Fibroblast of villous mesenchyme (primary cell): ENCODE measurements at places on chromosomes 5 and 9. TPM values are rescaled to one million over a fixed set of nuclear protein-coding genes. Genes with fewer than 3 reads are reported as not detected.

The ECPAS gene
- 99.3 and 114 TPM in 2 replicates for total RNA-seq

- no peak for DNase-seq
These were observed 15.2 kb upstream of the NR5A1 start for GRCh38 chr9:124522121-124523098.

DNA sequence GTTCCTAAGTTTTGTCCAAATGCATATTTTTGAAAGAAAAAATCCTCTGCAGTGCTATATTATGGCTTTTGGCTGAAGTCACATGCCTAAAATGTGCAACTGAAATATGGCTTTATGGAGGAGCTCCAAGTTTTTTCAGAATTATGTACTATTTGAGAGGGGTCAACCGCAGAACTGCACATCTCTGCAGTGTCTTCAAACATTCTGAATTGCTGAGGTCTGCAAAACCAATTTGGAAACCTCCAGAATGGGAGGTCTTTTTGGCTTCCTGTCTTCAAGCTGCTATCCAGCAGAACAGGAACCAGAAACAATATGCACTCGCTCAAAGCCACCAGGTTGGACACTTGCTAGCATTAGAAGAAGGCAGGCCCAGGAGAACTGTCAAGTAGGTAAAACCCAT lies 376.0 kb upstream of the PAPPA start:
- peak; percentile 47 for DNase-seq

DNA sequence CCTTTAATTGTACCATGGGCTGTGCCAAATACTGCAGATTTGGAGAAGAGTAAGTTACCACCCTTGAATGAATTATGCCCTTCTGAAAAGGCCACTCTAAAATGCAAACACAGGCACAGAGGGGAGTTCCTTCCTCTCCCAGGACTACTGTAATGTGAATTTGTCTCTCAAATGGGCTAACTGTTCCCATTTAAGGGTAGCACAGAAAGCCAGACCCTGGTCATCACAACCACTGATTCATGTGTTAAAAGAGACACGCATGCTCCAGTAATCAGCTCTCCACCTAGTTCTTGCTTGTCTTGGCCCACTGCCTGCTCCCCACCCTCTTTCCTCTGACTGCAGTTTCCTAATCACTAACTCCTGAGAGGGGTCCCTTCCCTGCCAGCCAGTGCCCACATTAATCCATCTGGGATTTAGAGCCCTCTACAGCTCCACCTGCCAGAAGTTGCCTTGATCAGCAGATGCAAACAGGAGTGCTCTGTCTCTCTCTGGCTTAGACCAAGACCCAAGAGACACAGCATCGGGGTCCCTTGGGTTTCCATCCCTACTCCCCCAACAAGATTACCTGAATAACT lies 382.4 kb downstream of the TMEM167A start:
- no peak for DNase-seq

The SAXO1 gene
- total RNA-seq: not detected in 2 replicates

The IGFBPL1 gene
- 0.32 TPM in 1 of 2 replicates, not detected in the other for total RNA-seq

DNA sequence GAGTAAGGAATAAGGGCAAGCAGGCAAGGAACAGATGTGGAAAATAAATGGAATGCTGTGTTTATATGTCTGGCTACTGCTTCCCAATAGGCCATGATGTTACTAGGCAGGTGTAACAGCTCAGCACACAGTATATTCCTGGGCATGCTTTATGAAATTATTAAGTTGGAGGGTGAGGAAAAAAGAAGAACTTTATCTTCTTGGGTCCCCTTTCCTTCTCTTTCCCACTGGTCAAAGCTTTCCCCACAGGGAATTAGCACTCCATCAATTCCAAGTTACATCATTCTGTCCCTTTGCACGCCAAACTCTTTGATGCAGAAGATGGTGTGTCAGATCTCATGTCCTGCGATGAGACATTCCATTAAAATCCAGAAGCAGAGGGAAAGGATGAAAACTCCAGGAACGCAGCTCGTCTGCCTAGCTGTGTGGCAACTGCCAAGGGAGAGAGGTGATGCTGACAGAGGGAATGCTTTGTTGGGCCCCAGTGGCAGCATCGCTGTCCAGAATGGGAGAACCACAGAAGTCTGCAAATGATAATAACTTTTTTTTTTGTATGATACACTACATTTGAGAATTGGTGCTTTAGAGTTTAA lies 447.3 kb upstream of the ARRDC3 start:
- DNase-seq: no peak

GRCh38 chr5:79694183-79694582 lies 4.5 kb downstream of the CMYA5 start:
- no peak for DNase-seq

- peak; percentile 88 for DNase-seq
These were observed 5.1 kb upstream of the ORM1 start for GRCh38 chr9:114317665-114318357.

The EIF4E1B gene
- not detected in 2 replicates for total RNA-seq

The GLRA1 gene
- not detected in 2 replicates for total RNA-seq

DNA sequence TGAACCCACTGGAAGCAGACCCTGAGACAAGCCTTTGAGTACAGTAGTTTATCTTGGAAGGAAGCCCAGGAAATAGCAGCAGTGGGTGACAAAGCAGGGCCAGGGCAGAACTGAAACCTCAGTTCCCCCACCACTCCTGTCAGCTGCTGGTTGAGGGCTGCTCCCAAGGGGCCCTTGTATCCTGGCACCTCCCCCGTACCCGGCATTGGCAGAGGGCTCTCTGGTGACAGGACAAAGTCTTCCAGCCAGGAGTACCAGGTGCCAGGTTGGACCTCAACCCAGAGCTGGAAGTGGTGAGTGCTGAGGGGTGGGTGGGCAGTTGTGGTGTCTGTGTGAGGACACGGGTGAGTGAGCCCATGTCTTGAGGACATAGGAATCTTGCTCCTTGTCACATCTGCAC lies 123.3 kb downstream of the PHF2 start:
- DNase-seq: no peak

GRCh38 chr5:126055348-126055729 lies 367.9 kb upstream of the GRAMD2B start:
- DNase-seq: no peak

The PHAX gene
- total RNA-seq: 55.4 and 71.2 TPM in 2 replicates

GRCh38 chr9:125803526-125803925 lies 56.4 kb downstream of the PBX3 start:
- no peak for DNase-seq

The XRCC4 gene
- 13.0 and 14.5 TPM in 2 replicates for total RNA-seq

The PCDHGB4 gene
- total RNA-seq: 11.0 and 13.4 TPM in 2 replicates

The WDR70 gene
- total RNA-seq: 23.5 and 29.4 TPM in 2 replicates

- no peak for DNase-seq
These were observed 64.9 kb upstream of the CPEB4 start for GRCh38 chr5:173823274-173823644.

DNA sequence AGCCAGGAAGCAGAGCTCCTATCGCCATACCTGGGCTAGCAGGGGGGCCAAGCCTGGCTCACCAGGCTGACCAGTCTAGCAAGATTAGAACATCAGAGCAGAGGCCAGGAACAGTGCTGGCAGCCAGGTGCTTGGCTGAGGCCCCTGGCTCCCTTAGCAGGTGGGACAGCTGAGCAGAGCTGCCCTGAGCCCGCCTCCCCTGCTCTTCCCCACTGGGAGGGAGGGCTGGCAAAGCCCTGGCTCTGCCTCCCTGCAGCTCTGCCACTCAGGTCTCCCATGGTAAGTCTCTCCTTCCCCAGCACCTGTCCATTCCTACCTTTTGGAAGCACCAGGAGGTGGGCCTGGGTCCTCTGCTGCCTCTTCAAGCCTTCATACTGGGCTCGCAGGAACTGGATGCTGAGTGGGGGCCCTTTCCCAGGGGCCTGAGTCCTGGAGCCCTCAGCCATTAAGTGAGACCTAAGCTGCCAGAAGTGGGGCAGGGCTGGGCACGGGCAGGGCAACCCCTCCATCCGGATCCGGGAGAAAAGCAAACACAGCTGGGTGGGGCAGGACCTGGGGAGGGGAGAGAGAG lies 803 bp downstream of the C9orf152 start:
- DNase-seq: no peak

- peak; percentile 73 for DNase-seq
These were observed 607 bp downstream of the FAXDC2 start for GRCh38 chr5:154849791-154850201.

The SLC36A3 gene
- total RNA-seq: not detected in 2 replicates

DNA sequence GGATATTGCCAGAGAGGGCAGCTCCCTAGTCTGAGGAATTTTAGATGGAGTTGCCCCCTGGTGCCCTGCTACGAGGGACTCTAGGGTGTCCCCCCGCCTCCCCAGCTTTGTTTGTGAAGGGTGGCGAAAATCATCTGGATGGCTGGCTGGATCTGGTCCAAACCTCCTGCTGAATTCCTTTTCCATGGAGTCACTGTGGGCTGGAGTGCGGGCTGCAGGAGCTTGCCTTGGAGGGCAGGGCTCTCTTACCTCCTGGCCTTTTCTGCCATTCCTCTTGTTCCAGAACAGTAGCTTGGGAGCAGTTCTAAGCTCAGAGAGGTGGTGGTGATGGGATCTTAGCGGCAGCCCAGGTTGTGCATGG lies 2.1 kb downstream of the SYNPO start:
- peak; percentile 89 for DNase-seq

The VCAN gene
- total RNA-seq: 490 and 730 TPM in 2 replicates
